ENCODE measurements at places on chromosomes 12 and 14. TPM values are rescaled to one million over a fixed set of nuclear protein-coding genes. Genes with fewer than 3 reads are reported as not detected.

DNA sequence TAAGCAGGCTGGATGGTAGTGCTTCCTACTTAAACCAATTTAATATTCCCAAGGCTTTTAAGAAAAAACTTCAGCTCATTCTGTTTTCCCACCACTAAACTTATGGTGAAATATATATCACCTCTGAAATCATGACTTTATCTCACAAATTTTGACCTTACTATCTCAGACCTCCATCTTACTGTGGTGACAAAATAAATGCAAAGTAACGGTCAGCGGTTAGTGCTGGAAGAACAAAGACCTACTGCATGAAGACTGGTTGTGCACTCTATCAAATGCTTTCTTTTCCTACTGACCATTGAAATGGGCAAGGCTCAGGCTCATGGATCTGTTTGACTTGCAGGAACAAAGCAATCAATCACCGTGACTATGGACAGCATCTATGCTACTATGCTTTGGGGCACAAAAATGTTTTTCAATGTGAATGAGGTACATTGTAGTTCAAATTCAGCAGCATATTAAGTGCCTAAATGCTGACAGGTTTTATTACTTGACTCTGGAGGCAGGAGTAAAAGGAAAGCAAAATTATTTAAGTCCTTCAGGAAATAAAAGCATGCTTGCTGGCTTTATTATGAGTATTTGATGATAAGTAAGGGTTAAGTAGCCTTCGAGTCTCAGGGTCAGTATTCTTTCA is 43.1 kb upstream of the GTF2A1 start:
- no peak for DNase-seq

GRCh38 chr12:114401328-114402083 is 4.4 kb downstream of the TBX5 start:
- DNase-seq, result no peak

DNA sequence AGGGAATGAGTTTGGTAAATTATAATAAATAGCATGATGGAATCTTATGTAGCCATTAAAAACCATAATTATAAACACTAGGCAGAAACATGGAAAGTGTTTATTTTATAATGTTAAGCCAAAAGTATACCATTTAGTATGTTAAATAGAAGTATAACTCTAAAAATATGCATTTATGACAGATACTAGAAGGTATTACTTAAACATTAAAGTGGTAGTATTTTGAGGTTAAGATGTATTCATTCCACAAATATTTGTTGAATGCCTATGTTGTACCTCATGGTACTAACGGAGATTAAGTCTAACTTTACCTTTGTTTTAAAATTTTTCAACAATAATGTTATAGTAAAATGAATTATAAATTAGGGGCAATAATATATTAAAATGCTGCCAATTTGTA is 24.1 kb downstream of the TTC8 start:
- no peak for DNase-seq

DNA sequence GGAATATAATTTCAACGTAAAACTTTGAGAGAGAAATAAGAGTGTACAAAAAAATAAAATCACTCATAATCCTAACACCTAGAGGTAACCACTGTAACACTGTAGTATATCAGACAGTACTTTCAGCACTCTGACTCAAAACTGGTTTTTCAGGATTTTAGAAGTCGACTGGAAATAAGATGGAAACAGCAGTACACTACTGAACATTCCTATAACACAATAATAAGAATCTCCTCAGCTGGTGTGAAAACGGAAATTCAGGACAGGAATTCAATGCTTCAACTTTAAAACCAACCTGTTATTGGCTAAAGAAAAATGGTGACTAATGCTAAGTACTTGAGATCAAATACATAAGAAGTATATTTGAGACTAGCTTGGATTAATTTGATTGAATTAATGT is 12.3 kb upstream of the PITPNM2 start:
- DNase-seq, result no peak

GRCh38 chr12:67152451-67152850 is 116.7 kb upstream of the CAND1 start:
- no peak for DNase-seq

GRCh38 chr14:58677517-58677916 is 39.8 kb downstream of the DACT1 start:
- DNase-seq, result no peak

The NKX2-1 gene
- not detected for total RNA-seq

The ADAM21 gene
- 0.13 TPM for total RNA-seq

The KRT2 gene
- not detected for total RNA-seq

The E2F7 gene
- 0.22 TPM for total RNA-seq

The KRT73 gene
- not detected for total RNA-seq

The MAP3K9 gene
- 0.26 TPM for total RNA-seq

Measured in mesenteric fat pad (tissue), 1 donor.